GM13976 (cell line): ENCODE measurements at places on chromosomes 16 and 17.

GRCh38 chr17:65115839-65116238 is 21.3 kb upstream of the RGS9 start:
- DNase-seq = no peak

GRCh38 chr17:38602956-38603785 is 2.6 kb downstream of the SRCIN1 start:
- DNase-seq = no peak

DNA sequence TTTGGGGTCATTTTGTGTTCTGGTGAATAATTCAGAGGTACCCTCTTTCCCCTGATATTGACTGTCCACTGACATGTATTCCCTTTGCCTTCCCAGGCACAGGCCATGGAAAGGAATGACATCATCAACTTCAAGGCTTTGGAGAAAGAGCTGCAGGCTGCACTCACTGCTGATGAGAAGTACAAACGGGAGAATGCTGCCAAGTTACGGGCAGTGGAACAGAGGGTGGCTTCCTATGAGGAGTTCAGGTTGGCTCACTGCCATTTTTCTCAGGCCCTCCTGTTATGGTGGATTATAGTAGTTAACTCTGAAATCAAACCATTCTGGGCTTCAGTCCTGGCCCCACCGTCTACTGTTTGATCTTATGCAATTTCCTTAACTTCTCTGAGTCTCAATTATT is 1.6 kb upstream of the EFTUD2 start:
- DNase-seq = no peak

- no peak for DNase-seq
Observed at GRCh38 chr16:794853-795466, 5.6 kb downstream of the GNG13 start.

DNA sequence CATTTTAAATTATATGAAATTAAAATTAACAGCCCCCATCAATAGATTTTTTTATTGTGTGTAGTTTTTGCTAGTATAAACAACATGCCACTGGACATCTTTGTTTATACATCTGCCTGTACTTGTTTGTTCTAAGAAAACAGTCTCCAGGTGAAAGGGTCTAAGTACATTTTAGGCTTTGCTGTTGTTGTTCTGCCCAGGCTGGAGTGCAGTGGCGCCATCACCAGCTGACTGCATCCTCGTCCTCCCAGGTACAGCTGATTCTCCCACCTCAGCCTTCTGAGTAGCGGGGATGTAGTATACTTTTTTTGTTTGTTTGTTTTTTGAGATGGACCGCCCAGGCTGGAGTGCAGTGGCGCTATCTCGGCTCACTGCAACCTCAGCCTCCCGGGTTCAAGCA is 25.5 kb downstream of the C17orf58 start:
- no peak for DNase-seq

GRCh38 chr16:71626858-71627213 is 852 bp downstream of the MARVELD3 start:
- DNase-seq = no peak

GRCh38 chr17:75845933-75846691 is 1.9 kb upstream of the UNC13D start:
- DNase-seq = no peak

DNA sequence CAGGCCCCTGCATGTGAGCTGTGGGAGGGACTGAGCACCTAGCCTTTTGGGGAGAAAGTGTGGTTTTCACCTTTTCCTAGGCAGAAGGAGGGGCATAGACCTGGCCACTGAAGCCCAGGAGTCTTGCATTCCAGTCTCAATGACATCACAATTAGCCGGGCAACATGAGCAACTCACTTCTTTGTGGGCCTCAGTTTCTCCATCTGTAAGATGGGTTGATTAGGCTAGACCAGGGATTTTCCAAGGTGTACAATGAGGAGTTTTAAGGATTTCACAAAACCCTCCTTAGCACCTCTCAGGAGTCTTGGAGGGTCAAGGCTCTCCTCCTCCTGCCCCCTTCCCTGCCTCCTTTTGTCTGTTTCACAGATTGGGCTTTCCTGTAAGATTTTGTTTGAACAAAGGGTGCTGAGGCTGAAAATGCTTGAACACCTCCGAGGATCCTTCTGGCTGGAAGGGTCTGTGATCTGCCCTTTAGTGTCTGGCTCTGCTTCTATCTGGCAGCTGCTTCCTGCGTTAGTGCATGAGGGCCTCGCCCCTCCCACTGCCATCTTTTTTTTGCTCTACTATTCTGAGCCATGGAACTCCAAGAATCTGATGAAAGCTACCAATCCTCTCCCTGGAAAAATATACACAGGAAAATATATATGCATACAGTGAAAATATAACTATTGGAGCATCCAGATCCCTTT is 52.4 kb upstream of the ETV4 start:
- DNase-seq = no peak

- DNase-seq = no peak
Observed at GRCh38 chr16:4200781-4201137, 41.1 kb downstream of the SRL start.

GRCh38 chr17:45869676-45870341 is 24.5 kb upstream of the MAPT start:
- no peak for DNase-seq

DNA sequence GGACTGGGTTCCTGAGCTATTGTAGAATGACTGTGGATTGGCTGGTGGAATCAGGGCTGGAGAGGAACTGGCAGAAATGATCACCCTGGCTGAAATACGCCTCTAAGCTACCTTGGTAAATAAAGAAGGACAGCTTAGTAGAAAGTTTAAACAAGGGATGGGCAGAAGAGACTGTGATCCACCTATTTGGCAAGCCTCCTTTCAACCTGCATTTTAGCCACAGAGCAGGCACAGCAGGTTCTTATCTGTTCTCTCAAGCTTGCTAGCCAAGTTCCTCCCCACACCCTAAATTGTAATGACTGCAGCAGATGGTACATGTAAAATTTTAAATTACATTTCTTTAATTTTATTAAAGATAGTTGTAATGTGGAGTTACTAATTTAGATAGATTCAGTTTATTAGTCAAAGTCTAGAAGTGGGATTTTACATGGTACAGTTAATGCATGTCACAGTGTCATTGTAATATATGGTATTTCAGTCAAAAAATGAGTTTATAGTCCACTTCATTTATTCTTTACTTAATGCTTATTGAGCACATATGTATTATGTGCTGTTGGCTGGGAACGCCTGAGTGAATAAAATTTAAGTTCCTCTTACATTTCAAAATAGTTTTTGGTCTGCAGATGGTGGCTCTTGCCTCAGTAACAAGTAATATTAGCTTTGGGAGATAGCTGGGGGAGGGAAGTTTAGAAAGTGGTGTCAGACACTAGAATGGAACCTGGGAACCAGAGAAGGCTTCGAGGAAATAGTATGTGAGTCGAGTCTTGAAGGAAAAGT is 11.2 kb downstream of the EPN2 start:
- no peak for DNase-seq

DNA sequence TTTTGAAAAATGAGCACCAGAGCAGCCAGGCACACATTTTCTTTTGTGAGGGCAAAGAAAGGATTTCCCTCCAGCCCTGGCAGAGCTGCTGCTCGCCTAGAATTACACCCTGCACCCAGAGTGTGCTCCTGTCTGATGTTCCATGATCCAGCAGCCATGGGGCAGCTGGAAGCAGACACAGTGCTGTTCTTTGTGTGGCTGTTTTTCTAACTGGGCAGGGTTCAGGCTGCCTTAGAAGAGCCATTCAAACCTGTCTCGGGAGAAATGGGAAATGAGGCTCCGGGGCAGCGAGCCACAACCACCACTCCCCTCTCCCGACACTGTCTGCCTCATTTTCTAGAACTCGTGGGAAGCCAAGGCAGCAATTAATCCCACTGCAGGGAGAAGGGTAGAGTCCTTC is 28.9 kb downstream of the LITAF start:
- DNase-seq = no peak

DNA sequence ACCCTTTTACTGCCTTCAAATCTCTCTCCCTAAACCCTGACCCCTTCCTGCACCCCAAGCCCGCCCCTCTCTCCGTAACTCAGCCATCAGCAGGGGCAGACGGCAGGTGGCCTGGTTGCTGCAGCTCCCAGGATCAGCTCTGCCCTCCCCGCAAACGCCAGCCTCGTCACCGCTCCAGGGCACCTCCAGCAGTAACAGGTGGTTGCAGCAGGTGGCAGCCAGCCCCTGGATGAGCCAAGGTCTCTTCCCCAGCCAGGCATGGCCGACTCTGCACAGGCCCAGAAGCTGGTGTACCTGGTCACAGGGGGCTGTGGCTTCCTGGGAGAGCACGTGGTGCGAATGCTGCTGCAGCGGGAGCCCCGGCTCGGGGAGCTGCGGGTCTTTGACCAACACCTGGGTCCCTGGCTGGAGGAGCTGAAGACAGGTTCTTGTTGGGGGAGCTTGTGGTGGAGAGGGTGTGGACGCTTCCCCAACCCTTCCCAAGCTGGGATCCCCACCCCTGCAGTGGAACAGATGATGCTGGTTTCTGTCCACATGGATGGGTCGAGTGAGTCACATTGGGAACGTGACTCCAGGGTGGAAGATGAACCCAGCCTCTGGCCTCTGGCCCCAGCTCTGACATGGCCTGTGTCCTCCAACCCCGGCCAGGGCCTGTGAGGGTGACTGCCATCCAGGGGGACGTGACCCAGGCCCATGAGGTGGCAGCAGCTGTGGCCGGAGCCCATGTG is 558 bp downstream of the HSD3B7 start:
- no peak for DNase-seq

GRCh38 chr16:74951206-74951605 is 33.7 kb downstream of the WDR59 start:
- no peak for DNase-seq

DNA sequence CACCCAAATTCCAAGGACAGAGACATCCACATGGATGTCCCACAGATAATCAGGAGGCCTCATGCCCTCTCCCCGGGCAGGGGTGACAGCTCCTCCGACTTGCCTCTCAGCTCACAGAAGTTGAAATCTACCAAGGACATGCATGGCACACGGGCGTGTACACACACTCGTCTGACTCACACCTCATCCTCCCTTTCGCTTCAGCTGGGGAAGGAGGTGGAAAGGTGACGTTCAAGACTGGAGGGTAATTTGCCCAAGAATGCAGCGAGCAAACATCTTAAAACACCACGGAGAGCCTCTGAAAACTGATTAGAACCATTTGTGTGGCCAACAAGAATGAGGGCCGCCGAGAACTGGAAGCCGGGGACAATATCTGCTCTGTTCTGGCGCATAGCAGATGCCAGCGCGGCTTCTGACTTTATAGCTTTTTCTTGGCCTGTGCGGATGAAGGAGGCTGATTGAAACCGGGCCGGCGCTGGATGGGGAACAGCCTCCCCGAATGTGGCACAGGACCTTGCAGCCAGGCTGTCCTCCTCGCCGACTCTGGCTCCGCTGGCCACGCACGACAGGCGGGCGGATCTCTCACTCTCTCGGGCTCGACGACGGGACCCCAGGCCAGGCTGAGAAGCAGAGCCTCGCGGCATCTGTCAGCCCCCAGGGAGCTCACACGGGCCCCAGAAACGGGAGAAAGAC is 100.9 kb downstream of the C16orf95 start:
- no peak for DNase-seq

- peak; percentile 77 for DNase-seq
Observed at GRCh38 chr17:48011405-48012150, 26.0 kb downstream of the COPZ2 start.

DNA sequence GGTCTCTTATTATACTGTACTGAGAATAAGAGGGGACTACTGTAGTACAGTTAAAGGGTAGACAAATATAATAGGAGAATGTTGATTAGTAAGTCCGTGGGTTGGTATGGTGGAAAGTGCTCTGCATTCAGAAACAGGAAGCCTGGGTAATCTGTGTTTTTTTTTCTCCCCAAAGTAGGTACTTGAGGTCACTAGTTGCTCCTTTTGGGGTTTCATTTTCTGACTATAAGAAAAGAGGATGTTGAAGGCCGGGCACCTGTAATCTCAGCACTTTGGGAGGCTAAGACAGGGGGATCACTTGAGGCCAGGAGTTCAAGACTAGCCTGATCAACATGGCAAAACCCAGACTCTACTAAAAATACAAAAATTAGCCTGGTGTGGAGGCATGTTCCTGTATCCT is 42.0 kb upstream of the MMD start:
- peak; percentile 48 for DNase-seq

GRCh38 chr16:65099607-65100006 is 22.3 kb downstream of the CDH11 start:
- no peak for DNase-seq

DNA sequence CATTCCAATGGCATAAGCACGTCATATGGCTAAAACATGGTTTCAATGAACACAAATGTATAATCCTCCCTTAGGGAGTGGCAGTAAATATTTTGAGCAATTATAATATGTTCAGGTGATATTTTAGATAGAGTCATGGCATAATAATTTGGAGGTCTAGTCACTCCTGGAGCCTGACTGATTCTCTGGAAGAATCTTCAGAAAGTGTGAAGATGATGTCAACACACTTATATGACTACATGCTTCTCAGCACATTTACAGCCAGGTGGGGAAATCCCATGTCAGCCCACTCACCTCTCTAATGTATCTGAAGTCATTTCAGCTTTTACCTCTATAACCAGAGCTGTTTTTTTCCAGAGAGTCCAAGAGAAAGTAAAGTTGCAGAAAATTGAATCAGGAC is 474.8 kb downstream of the SHISA9 start:
- peak; percentile 61 for DNase-seq

GRCh38 chr17:58920773-58921172 is 165.1 kb downstream of the PPM1E start:
- peak; percentile 36 for DNase-seq

DNA sequence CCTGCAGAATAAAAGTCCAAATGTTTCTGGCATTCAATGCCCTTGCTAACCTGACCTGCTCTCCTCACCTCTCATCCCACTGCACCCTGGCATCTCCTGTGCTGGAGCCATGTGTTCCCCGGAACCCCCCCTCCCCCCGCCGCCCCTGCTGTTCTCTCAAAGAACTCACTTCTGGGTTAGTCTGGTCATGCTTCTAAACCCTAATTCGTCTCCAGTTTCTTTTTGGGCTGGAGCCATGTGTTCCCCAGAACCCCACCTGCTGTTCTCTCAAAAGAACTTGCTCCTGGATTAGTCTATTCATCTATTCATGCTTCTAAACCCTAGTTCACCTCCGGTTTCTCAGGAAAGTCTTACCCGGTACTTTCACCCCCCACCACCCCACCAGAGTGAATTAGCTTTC is 808 bp upstream of the ALOX15 start:
- DNase-seq = no peak

DNA sequence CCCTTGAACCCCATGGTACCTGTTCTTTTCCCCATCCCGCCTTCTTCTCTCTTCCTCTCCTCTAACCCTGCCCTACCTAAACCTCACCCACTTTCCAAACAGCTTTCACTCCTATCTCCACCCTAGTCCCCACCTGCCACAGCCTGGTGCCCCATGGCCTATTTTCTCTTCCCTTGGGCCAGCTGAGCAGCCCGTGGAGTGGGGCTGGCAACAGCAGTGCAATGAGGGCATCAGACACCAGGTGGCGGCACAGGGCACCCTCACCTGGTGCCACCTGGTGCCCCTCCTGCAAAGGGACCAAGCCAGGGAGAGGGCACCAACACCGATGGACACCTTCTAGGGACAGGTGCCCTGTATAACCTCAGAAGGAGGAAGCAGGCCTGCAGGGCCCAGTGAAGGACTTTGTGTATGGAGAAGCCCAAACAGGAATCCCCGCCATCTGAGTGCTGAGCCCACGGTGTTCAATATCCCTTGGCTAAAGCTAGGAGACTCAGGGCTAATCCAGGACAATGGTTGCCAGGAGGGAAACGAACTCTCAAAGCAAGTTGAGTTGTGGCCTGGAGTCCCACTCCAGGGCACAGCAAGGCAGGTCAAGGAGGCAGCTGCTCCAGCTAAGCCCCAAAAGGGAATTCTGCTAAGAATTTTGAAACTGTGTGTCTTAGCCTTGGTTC is 4.0 kb upstream of the ABCC3 start:
- peak; percentile 76 for DNase-seq
